ELF-1 (cell line): ENCODE measurements at places on chromosomes 12 and 14.

- no peak for DNase-seq
These were observed 29.3 kb upstream of the EAPP start for GRCh38 chr14:34568803-34569202.

GRCh38 chr12:9050521-9051157 is 61.3 kb downstream of the KLRG1 start:
- DNase-seq = no peak

DNA sequence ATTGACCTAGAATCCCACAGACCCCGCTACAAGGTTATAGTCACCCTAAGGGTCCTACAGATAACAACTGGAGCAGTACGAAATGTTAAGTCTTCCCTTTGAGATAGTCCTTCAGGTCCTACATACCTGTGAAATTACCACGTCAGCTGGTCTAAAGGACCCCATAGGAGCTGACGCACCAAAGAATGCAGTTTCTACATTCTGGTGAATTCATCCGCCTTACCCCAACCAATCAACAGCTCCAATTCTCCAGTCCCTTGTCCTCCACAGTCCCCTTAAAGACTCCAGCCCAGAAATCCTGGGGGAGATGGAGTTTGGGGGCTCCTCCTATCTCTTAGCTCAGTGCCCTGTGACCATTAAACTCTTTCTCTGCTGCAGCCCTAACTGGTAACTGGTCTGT is 36.2 kb upstream of the PRMT8 start:
- DNase-seq = peak; percentile 18

- DNase-seq = no peak
These were observed 40.7 kb downstream of the WDR20 start for GRCh38 chr14:102180248-102180998.

- no peak for DNase-seq
These were observed 16.0 kb downstream of the CERS5 start for GRCh38 chr12:50151047-50151687.

GRCh38 chr12:3920351-3921150 is 47.4 kb upstream of the PARP11 start:
- DNase-seq = peak; percentile 48

- no peak for DNase-seq
These were observed 4.6 kb downstream of the GOLGA3 start for GRCh38 chr12:132824053-132824452.

- no peak for DNase-seq
These were observed 39.2 kb upstream of the ANKRD9 start for GRCh38 chr14:102548616-102549240.

- DNase-seq = no peak
These were observed 57.7 kb downstream of the ATP2A2 start for GRCh38 chr12:110338754-110339153.

GRCh38 chr14:97523936-97524335 is 726.8 kb downstream of the VRK1 start:
- DNase-seq = peak; percentile 11

DNA sequence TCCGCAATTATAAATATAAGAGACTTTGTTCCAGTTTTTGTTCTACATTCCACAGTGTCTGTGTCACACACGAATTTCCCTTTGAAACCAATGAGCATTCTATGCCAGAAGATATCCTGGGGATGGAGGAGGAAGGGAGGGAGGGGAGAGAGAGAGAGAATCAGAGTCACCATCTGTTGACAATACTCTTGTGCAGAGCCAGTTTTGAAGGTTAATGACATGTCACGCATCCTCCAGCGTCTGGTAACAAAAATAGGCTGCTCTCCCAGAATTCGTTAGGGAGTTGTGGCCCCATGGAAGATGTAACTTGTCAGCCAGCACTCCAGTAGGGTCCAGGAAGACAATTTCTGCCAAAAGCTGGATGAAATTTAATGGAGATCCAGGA is 213.5 kb upstream of the KRR1 start:
- DNase-seq = no peak

GRCh38 chr14:99119554-99120525 is 152.2 kb downstream of the BCL11B start:
- no peak for DNase-seq

DNA sequence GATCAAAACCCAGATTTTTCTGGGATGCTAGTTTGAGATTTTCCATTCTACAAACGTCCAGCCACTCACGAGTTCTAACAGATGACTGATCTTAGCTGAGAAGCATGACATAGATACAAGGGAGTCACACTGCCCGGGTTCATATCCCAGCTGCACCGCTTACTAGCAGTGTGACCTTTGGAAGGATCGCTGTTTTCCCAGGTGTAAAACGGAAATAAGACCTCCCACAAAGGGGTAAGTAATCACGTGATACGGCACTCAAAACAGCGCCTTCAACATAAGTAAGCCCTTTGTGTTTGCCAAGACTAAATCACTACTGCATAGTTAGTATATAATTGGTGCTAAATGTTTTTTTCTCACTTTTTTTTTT is 624 bp upstream of the PWP1 start:
- DNase-seq = peak; percentile 58

GRCh38 chr14:24376448-24377070 is 8.6 kb downstream of the NFATC4 start:
- peak; percentile 83 for DNase-seq

DNA sequence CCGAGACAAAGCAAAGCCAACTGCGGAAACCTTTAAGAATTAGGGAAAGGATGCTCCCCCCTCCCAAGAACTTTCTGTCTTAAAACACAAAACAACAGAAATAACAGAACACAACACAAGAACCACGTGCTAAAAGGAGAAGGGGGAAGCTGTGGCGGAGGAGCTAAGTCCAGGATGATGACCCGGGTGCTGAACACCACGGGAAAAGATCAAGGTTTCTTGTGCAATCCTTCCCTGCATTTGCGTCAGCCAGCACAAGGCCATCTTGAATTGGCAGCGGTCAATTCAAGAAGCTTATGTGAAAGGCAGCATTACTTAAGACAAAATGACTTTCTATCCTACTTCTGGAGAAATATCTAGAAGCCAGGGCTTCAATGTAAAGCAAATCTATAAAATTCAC is 11.0 kb upstream of the CREBL2 start:
- no peak for DNase-seq

DNA sequence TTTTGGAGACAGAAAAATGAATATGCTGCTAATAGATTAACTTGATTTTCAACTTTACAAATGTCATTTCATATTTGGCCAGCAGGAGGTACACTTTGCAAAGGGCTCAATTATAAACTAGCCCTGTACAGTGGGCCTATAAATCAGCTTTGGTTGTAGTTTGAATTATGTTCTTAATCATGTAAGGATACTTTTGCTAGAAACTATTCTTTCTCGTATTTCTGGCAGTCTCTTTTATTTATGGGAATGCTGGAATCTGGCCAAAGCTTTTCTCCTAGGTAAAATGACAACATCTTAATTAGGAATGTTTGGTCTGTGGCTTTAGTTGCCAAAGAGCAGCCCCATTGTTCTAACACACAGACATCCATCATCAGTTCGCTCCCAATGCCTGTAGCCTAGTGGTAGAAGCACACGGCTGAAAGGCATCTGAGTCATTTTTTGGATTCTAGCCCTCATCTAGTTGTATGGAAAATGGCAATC is 1322.3 kb upstream of the SEL1L start:
- no peak for DNase-seq

DNA sequence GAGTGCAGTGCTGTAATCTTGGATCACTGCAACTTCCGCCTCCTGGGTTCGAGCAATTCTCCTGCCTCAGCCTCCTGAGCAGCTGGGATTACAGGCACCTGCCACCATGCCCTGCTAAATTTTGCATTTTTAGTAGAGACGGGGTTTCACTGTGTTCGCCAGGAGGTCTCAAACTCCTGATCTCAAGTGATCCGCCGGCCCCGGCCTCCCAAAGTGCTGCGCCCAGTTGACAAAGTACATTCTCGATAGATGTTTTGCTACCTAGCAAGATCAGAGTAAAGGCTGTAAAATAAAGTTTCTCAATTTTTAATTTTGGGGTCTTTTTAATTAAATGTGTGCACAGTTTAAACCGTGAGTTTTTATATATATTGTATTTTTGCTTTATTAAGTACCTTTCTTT is 248.9 kb downstream of the CCER1 start:
- DNase-seq = no peak

DNA sequence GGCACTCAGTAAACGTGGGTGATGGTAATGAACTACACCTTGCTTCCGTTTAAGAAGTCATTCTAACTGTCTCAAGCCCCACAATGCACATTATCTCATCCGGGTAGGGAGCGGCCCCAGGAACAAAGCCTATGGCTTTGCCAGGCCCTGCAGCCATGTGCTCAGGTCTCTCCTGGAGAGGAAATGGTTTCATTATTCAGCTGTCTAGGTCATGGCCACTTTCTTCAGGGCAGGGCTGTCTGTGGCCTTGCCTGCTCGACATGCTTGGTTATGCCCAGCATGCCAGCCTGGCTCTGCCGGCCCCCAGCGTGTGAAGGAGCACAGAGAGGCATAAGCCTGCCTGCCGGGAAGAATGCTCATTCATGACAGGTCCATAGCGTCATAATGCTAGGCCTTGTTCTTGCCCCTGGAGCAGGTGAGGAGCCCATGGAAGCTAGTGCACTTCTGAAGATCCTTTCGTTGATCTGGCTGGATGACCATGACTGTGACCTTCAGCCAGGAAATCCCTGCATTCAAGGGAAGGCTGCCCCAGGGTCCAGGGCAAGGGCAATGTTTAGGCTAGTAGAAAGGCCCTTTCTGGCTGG is 26.3 kb upstream of the FOS start:
- no peak for DNase-seq

- DNase-seq = no peak
These were observed 394.8 kb downstream of the RPS29 start for GRCh38 chr14:49191380-49191779.

GRCh38 chr12:57756406-57757341 is 1.8 kb downstream of the MARCHF9 start:
- peak; percentile 78 for DNase-seq

GRCh38 chr12:51395283-51396230 is 4.4 kb upstream of the GALNT6 start:
- peak; percentile 57 for DNase-seq

- DNase-seq = no peak
These were observed 12.4 kb downstream of the CALM1 start for GRCh38 chr14:90409209-90409730.

DNA sequence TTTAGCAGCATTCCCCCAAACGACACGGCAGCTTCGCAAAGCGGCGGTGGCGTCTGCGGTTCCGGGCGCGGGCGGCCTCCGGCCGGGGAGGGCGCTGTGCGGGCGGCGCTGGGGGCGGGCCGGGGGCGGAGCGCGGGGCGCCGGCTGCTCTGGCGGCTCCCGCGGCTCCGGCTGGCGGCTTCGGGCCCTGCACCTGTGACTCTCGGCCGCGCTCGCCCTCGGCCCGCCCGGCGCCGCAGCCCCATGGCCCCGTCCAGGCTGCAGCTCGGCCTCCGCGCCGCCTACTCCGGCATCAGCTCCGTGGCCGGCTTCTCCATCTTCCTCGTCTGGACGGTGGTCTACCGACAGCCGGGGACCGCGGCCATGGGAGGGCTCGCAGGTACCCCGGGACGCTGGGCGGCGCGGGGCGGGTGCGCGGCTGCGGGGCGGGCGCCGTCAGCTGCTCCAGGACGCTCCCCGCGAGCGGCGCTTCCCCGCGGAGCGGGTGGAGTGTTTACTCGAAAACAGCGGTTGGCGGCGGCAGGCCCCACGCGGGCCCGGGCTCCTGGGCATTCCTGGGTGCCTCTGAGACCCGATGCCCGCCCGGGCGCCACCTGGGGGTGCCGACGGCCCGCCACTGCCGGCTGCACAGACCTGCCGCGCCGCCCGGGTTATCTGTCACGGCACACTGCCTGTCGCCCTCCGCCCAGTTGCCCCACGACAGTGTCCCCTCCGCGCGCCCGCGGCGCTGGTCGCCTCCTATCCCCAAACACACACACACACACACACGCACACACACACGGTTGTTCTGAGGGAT is at the start of gene SLC48A1:
Gene SLC48A1, plus strand, starts transcription at position 177 of the 796 bp plus-strand sequence. Its CDS starts 67 bp downstream, at position 244.
- DNase-seq = peak; percentile 47

DNA sequence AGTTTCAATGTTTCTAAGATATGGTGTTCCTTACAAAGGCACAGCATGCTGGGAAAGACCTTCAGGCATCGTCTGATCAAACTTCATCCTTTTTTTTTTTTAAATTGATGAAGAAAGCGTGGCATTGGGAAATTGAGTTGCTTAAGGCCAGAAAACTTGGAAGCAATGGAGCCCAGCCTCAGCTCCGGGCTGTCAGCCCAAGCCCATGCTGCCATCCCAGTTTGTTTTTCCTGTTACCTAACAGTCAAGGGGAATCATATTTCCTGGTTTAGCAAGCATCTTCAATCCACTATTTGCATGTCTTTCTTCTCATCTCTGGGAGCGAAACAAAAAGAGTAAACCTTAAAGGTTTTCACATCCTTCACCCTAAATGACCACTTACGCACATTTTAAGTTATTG is 200.2 kb downstream of the CHST11 start:
- DNase-seq = no peak

- no peak for DNase-seq
These were observed 443 bp downstream of the MAGOHB start for GRCh38 chr12:10612984-10613348.

DNA sequence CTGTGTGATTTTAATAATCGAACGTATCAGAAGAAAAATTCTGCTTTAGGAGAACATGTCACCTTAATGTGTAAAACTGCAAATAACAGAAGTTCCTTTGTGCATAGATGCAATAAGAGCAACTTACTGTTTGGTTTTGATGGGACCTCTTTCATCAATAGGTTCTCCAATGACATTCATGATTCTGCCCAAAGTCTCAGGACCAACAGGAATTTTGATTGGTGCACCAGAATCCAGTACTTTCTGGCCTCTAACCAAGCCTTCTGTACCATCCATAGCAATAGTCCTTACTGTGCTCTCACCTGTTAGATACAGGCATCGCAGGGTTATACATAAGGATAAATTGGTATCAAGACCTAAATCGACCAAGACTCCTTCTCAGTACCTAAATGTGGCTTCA is 1.1 kb downstream of the ATP5F1B start:
- DNase-seq = no peak

GRCh38 chr12:50072198-50072907 is 12.8 kb upstream of the SMARCD1 start:
- no peak for DNase-seq

GRCh38 chr12:87784350-87784749 is 244.9 kb downstream of the C12orf50 start:
- DNase-seq = no peak

- DNase-seq = no peak
These were observed 136.9 kb downstream of the EGLN3 start for GRCh38 chr14:33814010-33814409.

- DNase-seq = no peak
These were observed 3.5 kb downstream of the SLC7A7 start for GRCh38 chr14:22811722-22812121.

DNA sequence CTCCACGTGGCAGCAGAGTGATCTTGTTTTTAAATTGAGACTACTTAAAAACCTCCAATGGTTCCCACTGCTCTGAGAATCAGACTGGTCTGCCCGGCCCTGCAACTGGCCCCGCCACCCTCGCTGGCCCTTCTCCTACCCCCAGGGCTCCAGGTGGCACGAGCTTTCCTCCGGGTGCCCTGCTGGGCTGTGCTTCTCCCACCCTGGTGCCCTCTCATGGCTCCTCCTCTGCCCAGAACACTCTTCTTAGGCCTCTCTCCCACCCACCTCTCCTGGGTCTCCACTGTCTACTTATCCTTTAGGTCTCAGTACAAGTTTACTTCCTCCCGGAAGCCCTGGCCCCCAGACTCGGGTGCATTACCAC is 26.5 kb downstream of the CCDC92 start:
- no peak for DNase-seq

- DNase-seq = peak; percentile 88
These were observed at the start of the genes BAG5 and COA8 for GRCh38 chr14:103562429-103563225. Gene BAG5, minus strand, starts transcription at chr14:103562657. Its CDS starts 1,493 bp downstream, at chr14:103561164. Gene COA8, plus strand, starts transcription at chr14:103562960. Its CDS starts 42 bp downstream, at chr14:103563002.

GRCh38 chr12:38776647-38777046 is 128.7 kb downstream of the CPNE8 start:
- no peak for DNase-seq
